Stimulated activated CD4-positive, alpha-beta T cell treated with anti-CD3 and anti-CD28 coated beads, Interleukin-4, amount 100 ng/mL, for 24 hours (primary cell): ENCODE measurements at places on chromosomes 3 and 15.

DNA sequence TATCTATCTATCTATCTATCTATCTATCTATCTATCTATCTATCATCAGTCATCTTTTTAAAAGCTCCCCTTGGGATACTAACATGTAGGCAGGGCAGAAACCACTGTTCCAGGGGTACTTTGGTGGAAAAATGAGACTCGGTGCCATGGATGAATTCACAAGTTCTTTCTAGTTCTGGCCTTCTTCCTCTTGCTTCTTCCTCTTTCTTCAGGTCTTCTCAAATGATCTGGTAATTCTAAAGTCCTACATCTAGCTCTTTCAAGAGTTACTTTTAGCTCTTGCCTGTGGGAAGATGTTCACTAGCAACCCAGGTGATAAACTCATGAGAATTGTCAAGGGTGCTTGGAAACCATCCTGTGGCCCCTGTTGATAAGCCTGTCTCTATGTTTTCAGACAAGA, 168.5 kb upstream of the TBC1D5 start:
- no peak for DNase-seq

GRCh38 chr3:52023860-52024764, 28.4 kb upstream of the RPL29 start:
- DNase-seq: no peak

DNA sequence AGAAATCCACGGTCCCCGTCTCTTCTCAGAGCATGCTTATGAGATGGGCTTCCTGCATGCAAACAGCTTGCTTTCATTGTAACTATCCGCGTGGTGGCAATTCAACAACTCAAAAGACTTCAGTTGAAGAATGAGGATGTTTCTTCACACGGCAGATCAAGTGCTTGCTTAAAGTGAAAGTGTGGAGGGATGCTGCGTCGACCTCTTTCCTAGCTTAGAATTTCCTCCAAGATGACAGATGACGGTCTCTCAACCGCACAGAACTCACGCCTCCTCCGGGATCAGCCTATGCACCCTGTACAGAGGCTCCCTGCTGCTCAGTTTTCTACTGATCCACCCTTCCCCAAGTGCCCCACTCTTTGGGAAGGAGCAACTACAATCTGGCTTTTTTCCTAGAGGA, 47.8 kb downstream of the PCSK6 start:
- DNase-seq: no peak

DNA sequence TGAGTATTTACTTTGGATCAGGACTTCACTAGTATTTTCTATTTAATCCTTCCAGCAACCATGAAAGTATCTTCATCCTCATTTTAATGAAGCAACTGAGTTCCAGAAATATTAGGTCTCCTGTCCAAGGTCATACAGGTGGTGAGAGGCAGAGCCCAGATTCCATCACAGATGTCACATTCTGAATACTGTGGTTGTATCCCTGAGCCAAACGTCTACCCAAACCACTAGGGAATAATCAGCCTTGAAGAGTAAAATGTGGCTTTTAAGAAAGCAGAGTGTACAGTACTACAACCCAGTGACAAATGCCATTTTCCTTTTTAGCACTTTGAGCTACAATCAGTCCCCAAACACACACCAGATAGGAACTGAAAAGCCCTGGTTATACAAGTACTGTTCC, 93.3 kb upstream of the TRIM42 start:
- DNase-seq: no peak

- DNase-seq: no peak
These were observed 157.2 kb downstream of the CHDH start for GRCh38 chr3:53688989-53689388.
